ENCODE measurements at places on chromosomes 7 and 10.

DNA sequence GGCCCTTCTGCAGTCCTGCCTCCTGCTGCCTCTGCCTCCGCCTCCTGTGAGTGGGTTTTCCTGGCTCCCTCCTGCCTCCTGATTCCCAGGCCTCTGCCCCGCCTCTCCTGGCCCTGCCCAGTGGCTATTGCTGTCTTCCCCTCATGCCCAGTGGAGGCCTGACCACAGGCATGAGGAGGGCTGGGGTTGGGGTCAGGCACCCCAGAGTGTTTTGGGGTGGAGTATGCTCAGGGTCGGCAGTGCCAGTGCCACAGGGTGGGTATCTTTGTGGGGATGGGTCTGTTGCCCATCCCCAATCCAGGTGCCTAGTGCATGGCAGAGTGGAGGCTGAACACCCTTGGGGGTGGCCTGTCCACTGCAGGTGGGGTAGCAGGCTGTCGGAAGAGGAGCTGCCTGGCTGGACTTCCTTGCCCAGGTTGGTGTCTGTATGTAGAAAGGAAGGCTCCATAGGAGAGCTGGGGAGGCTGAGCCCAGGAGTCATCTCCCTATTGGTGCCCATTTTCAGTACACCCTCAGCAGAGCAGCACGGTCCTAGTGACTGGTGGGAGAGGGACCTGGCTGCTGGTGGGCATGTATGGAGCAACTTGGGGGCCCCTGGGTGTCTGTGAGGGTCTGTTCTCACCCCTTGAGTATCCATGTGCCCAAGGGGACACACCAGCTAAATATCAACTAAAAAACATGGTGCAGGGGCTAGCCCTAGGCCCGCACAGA, 62.2 kb downstream of the ARHGAP22 start:
- no peak for DNase-seq

- DNase-seq, result peak; percentile 17
Observed at GRCh38 chr7:7323921-7324320, 141.6 kb downstream of the C1GALT1 start.

GRCh38 chr7:148727501-148728278, 29.0 kb downstream of the CUL1 start:
- no peak for DNase-seq

DNA sequence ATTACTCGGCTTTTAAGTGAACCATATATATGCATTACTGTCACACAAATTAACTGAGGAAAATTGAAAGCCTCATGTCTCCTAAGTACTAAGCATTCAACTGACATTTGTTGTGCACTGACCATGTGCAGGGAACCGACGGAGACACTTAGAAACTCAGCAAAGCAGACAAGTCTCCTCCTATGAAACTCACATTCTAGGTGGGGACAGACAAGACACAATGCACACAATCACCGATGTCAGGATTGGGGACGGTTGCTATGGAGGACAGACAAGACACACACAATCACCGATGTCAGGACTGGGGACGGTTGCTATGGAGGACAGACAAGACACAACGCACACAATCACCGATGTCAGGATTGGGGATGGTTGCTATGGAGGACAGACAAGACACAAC, 134.0 kb downstream of the PTPRN2 start:
- no peak for DNase-seq
